ENCODE measurements at places on chromosomes 5 and 9.

DNA sequence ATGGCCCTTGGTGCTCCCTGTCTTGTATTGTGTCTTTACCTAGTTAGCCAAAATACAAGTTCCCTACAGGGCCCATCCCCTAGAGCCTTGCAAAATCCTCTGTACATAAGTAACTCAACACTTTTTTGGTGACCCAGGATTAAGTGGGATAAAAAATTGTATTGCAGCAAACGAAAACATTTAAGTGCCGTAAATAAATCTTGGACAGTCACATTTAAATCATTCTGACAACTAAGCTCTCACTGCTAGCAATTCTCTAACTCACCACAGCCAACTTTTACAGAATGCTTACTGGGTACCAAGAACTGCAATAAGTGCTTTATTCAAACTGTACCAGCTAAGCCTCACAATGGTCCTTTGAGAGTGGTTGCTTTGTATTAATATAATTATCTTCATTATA, 56.6 kb downstream of the GNAQ start:
- DNase-seq, result no peak

GRCh38 chr5:92653730-92654461, 927.1 kb downstream of the NR2F1-AS1 start:
- DNase-seq, result no peak

GRCh38 chr5:153784277-153784676, 254.4 kb downstream of the FAM114A2 start:
- DNase-seq, result no peak

- DNase-seq, result no peak
These were observed at the start of gene SLC25A48 for GRCh38 chr5:135834639-135835529. TSS of gene SLC25A48 (plus strand) at chr5:135834663. CDS start at chr5:135834848, 185 bp downstream.

GRCh38 chr5:167790462-167791260, 500.8 kb upstream of the WWC1 start:
- DNase-seq, result no peak

Data from stimulated activated CD8-positive, alpha-beta memory T cell treated with anti-CD3 and anti-CD28 coated beads, Interleukin-4, amount 100 ng/mL, for 4 hours (primary cell).